Smooth muscle cell of the brain vasculature (primary cell): ENCODE measurements at places on chromosomes 12 and 14.

DNA sequence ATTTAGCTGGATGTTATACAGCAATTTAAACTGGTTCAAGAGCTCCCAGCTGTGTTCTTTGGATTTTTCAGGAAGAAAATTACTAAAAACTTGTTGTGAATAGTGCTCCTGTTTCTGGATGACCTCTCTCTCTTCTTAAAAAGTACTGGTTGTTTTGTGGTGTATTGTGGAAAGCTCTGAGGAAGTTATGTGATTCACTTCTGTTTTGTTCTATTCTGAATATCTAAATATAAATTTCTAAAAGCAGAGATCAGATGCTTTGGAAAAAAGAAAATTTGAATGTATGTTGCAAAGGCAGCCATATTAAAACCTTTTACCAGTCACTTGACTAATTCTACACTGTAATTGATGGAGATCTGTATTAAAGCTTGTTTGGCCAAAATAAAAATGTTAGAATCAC, 3.4 kb upstream of the C3AR1 start:
- no peak for DNase-seq

- DNase-seq = no peak
Measured at GRCh38 chr12:3896801-3897351, 23.7 kb upstream of the PARP11 start.

- DNase-seq = no peak
Measured at GRCh38 chr12:6745741-6746525, 7.0 kb downstream of the MLF2 start.

DNA sequence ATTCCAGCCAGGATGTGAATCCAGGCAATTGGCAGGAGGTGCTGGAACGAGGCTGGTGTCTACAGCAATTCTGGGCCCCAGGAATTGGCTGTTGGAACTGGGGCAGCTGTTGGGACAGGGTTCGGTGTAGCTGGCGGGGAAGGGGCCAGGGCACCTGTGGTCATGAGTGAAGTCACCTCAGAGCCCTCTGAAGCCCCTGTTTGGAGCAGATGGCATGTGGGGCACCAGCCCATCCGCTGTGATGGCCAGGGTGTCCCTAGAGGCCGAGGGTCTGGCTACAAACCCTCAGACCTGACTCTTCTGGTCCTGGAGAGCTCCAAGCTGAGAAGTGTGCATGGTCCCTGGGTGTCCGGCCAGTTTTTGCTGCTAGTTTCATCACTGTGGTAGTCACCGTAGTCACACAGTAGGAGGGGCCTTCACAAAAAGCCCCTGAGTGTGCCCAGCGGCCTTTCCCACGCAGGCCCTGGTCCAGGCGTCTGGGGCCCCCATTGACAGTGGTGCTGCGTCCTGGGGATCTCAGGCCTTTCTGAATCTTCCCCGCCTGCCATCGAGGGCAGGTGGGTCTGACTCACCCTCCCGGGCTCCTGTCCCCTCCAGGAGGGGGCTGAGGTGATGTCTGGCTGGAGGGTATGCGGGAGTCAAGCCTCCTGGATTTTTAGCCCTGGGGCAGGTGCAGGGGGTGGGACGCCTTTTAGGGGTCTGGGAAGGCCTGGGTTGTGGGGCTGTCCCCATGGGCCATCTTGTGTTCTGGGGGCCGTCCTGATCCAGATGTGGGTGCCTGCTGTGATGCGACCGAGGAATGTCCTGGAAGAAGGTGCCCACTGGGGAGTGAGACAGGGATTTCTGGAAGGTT, 368.0 kb downstream of the TMEM121 start:
- DNase-seq = no peak

DNA sequence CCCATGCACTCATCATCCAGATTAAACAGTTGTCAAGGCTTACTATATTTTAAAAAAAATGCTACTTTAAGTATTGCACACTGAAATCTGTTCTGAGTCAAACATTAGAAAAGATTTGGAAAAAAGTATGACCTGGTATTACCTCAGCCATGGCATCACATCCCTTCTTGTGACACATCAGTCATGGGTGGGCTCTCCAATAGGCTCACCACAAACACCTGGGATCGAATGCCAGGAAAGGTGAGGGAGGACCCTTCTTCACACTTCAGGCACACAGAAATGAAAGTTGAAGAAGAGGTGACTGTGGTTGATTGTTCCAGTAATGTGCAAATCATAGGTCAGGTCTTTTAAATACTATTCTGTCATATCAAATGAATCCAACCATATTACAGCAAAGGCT, 36.6 kb upstream of the GZMB start:
- DNase-seq = no peak

GRCh38 chr12:131000000-131000486, 46.3 kb downstream of the ADGRD1 start:
- no peak for DNase-seq

DNA sequence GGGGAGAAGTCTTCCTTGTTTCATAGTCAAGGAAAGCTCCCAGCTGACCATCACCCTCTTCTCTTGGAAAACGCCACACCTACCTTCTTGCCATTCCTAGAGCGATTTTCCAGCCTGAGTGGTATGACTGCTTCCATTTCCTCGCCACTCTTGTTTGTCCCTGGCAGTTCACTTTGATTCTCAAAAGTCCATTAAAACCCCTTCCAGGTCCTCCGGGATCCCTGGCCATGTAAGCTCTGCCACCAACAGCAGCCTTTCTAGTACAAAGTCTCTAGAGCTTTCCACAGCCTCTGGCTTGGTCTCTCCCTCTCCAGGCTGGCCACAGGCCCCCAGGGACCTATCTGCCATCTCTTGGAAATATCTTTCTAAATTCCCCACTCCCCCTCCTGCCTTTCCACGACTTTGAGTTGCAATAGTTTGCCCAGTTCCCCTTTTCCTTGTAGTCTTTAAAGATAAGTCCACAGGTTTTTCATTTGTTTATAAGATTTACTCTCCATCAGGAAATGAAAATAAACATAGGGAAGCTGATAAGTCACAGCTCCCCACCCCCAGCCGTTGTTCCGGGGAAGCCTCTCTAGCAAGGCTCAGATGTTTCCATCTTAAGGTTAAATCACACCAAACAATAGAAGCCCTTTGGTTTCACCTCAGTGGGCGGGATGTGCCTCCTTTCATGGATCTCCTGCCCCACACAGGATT, 42.9 kb upstream of the SINHCAF start:
- no peak for DNase-seq

DNA sequence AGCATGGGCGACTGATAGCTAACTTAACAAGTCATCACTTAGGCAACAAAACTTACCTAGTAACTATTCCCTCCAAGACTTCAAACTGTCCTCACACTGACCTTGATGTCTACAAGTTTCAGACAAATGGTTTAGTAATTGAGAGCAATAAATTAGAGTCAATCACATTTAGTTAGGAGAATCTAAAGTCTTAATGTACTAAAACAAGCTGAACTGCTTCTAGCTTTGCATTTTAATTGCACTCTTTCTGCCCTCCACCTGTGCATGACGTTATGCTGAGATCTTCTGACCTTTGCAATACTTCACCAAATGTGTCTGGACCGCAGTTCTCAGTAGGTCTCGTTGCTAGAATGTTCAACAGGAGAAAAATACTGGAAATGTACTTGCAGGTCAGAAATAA, 158.0 kb downstream of the PIK3C2G start:
- DNase-seq = no peak

DNA sequence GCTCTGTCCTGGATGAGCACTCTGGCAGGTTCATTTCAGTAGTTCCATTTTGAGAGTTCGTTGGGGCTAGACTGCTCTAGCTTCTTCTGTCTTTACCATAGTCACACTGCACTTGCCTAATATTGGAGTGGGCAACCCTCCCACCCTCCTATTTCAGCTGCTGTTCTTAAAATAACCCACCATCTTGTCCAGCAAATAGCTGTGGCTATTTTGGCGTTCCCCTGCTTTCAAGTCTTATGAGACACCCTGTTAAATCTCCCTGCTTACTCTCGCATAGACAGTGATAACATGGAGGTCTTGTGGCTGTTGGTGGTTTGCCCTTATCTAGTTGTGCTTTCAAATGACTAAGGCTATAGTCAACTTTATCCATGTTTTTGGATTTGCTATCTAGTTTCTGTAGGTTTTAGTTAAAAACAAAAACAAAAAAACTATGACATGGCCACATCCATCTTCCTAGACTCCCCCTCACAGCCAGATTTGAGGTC, 65.5 kb downstream of the LRP6 start:
- DNase-seq = no peak

DNA sequence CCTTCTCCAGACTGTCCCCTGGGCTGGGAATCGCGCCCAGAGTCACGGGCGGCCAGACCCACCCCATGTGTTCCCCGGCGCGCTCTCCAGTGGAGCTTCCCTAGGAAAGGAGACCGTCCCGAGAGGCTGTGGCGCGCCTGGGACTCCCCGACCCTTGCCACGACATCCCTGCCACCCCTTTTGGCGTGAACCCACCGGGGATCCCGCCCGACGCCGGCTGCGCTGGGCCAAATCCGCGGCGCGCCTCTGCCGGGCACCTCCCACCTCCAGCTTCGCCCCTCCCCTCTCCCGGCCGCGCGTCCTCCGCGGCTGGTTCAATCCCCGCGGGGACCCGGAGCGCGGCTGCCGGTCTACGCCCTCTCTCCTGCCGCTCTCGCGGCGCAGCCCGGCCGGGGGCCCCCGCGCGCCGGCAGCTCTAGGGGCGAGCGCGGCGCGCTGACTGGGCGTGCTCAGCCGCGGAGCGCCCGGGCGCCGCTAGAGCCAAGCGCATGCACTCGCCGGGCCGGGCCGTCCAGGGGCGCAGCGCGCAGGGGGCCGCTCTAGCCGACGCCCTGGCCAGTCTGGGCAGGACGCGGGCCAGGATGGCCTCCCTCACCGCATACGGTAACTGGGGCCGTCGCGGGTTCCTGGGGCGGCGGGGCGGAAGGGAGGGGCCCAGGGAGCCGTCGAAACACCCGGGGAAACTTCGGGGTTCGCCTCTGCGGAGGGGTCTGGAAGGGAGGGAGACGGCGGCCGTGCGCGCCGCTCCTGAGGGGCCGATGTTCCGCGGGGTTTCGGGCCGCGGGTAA, 77.4 kb upstream of the ANO4 start:
- DNase-seq = no peak

- no peak for DNase-seq
Measured at GRCh38 chr14:96741151-96741977, 55.8 kb upstream of the VRK1 start.

DNA sequence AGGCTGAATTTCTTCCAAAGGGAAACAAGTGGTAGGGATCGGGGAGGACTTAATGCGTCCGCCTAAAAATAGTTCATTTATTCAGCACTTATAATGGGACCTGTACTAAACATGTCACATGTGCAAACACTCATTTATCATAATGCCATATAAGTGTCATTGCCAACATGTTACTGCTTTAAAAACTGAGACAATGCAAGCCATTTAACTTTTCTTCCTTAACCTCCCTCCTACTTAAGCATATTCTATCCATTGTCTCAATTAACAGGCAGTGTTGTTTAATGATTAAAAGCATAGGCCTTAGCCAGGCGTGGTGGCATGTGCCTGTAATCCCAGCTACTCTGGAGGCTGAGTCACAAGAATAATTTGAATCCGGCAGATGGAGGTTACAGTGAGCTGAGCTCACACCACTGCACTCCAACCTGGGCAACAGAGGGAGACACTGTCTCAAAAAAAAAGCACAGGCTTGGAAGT, 13.5 kb upstream of the SCFD1 start:
- DNase-seq = no peak

GRCh38 chr12:50508414-50508813, 3.6 kb downstream of the DIP2B start:
- DNase-seq = no peak

GRCh38 chr12:26658991-26659390, 174.0 kb downstream of the ITPR2 start:
- no peak for DNase-seq

DNA sequence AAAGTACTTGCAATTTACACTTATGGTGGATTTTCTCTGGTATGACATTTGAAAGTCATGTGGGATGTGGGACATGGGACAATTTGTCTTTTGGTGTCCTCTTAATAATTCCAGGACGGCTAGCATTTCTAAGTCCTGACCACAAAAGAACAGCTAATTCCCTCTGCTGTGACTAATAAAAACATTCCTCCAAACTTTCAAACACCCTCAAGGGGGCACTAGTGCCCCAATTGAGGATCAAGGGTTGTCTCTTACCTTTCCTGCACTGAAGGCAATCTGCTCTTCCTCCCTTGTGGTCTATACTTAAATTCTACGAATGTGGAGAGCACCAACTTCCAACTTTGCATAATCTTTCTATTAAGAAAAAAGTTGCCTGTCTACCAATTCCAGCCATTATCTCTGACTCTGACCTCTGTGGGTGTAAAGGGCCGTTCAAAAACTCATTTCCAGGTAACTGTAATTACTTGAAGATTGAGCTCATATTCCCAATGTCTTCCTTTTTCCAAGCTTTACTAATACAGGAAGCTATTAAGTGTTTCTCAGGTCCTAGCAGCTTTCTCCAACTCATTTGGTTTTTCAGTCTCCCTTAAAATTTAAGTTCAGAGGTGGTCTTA, 210.2 kb downstream of the PTPRO start:
- DNase-seq = peak; percentile 33

DNA sequence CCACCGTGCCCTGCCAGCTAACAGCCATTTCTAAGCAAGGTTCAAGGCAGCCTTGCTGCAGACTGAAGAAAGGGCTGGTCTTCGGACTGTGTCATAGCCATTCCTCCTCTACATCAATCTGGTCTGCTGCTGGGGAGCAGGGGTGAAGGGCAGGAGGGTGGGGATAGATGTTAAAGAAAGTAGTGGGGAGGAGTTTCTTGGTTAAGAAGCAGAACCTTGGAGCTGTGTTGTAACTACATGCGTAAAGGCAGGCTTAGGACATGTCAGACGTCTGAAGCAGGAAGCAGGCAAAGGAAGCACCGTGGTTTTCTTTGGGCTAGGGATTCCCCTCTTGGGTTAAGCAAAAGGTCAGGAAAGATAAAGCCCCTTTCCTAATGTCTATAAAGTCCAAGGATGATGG, 18.1 kb upstream of the NEK9 start:
- DNase-seq = no peak
